Left forelimb (tissue), 1 donor: ENCODE measurements at places on chromosomes 2 and 18.

- no peak for DNase-seq
Measured at GRCh38 chr2:75605770-75606529, 40.6 kb upstream of the MRPL19 start.

DNA sequence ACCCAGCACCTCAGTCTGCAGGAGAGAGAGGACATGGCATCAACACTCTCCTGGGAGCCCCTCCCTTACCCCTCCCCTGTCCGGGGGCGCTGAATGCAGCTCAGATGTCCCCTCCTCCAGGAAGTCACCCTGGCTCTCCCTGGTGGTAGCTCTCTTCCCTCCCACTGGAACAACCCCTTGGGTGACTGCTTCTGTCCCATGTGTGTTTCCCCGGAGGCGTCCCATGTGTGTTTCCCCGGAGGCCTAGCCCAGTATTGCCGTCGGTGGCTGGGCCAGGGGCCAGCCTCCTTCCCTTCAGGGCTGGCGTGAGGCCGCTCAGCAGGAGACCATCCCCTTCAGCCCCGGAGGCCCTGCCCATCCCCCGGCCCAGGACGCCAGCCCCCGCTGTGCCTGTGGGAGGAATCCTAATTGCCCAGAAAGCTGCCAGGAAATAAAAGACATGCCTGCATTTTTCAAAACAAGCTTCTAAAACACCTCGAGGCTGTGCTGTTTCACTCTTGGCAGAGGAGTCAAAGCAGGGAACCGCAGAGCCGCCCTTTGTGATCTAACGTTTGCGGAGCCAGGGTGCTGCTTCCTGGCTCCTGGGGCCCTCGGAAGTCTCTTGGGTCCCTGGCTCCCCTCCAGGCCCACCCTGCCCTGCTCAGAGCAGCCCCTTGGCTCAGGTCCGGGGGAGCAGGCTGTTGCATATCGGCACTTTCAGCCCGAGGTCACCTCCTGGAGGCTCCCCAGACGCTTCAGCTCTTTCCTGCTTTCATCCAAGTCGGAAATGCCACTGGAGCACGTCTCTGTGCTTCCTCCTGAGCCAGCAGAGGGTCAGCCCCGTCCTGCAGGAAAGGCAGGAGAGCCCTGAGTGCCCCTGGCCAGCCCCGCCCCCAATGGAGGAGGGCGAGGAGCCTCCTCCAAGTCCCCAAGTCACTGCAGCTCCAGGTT is 11.4 kb downstream of the SNED1 start:
- DNase-seq = peak; percentile 70

GRCh38 chr2:19670303-19670702 is 231.5 kb downstream of the TTC32 start:
- no peak for DNase-seq

- peak; percentile 84 for DNase-seq
Measured at GRCh38 chr2:44955593-44956392, 14.3 kb downstream of the SIX3 start.

GRCh38 chr18:66495844-66496243 is 108.0 kb downstream of the CDH19 start:
- DNase-seq = no peak

DNA sequence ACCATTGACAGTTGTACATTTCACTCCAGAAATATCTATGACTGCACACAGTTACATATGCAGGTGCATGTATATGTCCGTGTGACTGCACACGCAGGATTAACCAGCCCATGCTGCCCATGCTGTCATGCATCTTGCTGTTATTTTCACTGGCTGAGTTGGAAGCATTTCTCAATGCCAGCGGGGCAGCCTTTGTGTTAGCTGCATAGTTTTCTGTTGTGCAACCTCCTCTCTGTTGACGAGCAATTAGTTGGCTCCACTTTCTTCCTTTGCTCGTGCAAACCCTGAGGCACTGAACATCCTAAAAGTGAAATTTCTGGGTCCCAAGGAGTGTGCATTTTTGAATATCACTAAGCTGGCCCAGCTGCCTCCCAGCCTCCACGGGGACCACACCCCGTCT is 133.4 kb upstream of the GLI2 start:
- no peak for DNase-seq

DNA sequence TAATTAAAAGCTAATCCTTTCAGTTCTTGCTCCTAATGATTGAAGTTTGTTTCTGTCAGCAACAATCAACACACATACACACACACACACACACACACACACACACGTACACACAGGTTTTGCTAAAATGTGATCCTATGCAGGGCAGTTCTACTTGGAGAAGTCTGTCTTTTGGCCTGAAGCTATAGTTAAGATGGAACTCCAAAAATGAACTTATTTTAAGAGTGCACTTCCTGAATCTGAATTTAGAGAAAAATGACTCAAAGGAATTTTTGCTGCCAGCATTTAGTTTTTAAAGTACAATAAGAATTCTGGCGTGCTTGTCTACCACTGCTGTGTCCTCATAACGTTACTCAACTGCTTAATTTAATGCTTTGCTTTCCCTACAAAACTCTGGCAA is 6.6 kb downstream of the GALNT5 start:
- DNase-seq = no peak

DNA sequence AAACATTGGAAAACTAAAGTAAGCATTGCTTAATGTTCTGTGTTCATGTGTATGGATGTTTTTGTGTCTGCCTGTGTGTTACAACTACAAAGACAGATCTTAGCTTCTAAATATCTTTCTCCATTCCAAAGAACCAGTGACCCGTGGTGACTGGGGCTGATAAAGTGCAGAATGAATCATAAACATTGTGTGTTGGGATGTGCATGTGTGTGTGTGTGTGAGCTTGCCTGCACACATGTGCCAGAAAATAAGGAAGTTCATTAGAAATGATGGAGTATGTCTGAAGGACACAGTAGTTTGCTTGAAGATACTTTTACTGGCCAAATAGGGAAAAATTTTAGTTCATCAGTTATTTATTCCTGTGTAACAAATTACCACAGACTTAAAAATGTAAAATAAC is 756.6 kb upstream of the CELF4 start:
- DNase-seq = no peak

- peak; percentile 53 for DNase-seq
Measured at GRCh38 chr18:48020337-48021250, 90.1 kb upstream of the SMAD2 start.

GRCh38 chr2:25085761-25086560 is 44.1 kb downstream of the EFR3B start:
- no peak for DNase-seq

DNA sequence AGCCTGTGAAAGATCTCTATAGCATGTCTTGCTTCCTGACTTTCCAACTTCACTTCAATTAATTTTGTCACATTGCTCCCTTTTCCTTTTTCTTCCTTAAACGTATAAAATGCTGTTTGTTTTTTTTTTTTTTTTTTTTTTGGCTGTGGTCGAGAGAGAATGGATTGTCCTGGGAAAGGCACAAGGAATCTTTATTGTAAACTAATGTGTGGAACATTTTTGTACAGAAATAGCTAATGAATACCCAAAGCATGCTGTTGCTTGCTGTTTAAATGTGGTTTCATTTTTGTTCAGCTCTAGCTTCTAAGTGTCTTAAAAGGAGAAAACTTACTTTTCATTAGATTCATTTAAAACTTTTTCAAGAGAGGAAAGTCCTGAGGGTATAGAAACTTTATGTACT is 105.5 kb downstream of the GPD2 start:
- DNase-seq = no peak

- DNase-seq = no peak
Measured at GRCh38 chr2:60873381-60873780, 8.0 kb upstream of the REL start.

- no peak for DNase-seq
Measured at GRCh38 chr18:21769206-21769605, 28.6 kb downstream of the MIB1 start.

GRCh38 chr2:179180242-179180641 is 84.4 kb downstream of the SESTD1 start:
- DNase-seq = no peak

GRCh38 chr2:84856787-84857186 is 24.1 kb downstream of the TRABD2A start:
- DNase-seq = no peak

- DNase-seq = no peak
Measured at GRCh38 chr2:188600536-188601210, 309.0 kb downstream of the GULP1 start.

DNA sequence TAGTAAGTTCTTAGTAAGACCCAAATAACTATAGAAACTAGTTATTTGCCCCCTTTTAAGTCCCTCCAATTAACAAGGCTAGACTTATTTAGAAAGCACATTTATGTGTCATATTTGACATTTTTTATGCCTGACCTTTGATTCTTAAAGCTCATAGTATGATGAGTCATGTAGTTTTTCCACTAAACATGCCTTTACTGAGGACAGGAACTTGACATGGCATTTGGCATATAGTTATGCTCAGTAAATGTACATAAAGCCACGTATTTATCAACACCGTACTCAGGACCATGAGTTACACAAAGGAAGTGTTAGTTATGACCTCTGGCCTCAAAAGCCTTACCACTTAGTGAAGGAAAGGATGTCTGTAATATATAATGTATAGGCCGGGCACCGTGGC is 78.9 kb downstream of the GNAL start:
- no peak for DNase-seq

- DNase-seq = no peak
Measured at GRCh38 chr2:237056287-237056875, 29.3 kb upstream of the COPS8 start.

DNA sequence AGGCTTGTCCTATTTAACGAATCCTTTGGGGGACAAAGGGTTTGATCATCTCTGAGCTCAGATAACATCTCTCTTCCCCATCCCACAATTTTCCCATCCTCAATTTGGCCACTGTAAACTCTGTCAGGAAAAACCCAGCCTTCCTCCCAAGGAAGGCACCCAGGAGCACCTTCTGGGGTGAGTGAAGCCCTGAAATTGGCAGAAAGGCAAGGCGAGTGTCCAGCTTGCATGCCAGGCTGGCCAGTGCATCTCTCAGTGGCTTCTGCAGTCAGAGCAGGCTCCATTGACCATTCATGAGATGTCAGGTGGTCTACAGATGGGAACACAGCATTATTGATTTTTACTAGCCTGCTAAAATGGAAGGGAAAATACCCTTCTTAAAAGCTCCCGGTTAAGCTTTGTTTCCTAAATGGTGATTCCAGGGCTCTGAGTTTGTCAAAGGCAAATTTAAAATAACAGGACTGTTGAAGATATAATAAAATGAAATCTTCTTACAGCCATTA is 83.2 kb upstream of the BOD1L2 start:
- no peak for DNase-seq

GRCh38 chr18:32815881-32816280 is 43.1 kb upstream of the KLHL14 start:
- DNase-seq = no peak

- no peak for DNase-seq
Measured at GRCh38 chr2:214542295-214542694, 131.4 kb downstream of the VWC2L start.

DNA sequence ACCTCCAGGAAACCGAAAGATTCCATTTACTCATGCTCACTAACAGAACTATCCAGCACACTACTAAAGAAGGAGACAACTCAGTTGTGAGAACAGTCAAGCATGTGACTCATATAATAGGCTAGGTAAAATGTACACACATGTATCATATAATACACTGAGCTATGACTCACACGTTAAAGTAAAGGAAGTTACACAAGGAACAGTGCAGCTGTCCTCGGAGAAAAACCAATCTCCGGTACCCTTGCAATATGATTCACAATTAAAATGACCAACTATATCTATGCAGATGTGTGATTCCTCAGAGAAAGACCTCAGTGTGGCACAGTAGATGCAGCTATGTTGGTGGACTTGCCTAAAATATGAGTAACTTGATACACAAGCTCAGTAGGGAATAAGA is 76.5 kb downstream of the STRN start:
- DNase-seq = no peak

DNA sequence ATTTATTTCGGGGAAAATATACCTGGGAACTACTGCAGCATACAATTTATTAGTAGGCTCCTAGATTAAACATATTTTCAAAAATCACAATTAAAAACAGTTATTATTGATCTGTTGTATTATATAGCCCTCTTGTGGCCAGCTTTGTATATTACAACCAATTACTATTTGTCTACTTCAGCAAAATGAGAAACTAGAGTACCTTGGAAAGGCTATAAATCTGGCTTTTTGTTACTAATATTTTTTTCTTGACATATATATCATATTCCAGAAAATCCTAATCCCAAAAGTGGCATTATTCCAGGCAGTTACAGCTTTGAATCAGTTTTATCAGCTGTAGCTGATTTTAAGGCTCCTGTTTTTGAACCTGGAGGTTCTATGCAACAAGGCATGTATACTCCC is 101.2 kb downstream of the UBR3 start:
- no peak for DNase-seq

DNA sequence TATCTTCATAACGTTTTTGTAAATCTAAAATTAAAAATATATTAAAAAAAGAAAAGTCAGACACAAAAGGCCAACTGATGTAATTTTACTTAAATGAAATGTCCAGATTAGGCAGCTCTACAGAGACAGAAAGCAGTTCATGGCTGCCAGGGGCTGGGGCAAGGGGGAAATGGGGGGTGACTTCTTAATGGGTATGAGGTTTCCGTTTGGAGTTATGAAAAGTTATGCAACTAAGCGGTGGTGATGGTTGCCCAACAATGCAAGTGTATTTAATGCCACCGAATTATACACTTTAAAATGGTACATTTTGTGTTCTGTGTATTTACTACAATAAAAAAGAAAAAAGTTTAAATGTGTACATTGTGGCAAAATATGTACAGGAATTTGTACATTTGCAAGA is 70.2 kb upstream of the TEX51 start:
- DNase-seq = no peak

GRCh38 chr2:203732092-203732952 is 25.9 kb downstream of the CD28 start:
- no peak for DNase-seq

GRCh38 chr2:28895189-28895893 is 874 bp downstream of the WDR43 start:
- DNase-seq = peak; percentile 71

- no peak for DNase-seq
Measured at GRCh38 chr2:222288590-222289277, 10.1 kb downstream of the PAX3 start.

- DNase-seq = no peak
Measured at GRCh38 chr2:65264821-65265670, 37.4 kb downstream of the ACTR2 start.

GRCh38 chr2:3289171-3289515 is 88.5 kb downstream of the EIPR1 start:
- no peak for DNase-seq

DNA sequence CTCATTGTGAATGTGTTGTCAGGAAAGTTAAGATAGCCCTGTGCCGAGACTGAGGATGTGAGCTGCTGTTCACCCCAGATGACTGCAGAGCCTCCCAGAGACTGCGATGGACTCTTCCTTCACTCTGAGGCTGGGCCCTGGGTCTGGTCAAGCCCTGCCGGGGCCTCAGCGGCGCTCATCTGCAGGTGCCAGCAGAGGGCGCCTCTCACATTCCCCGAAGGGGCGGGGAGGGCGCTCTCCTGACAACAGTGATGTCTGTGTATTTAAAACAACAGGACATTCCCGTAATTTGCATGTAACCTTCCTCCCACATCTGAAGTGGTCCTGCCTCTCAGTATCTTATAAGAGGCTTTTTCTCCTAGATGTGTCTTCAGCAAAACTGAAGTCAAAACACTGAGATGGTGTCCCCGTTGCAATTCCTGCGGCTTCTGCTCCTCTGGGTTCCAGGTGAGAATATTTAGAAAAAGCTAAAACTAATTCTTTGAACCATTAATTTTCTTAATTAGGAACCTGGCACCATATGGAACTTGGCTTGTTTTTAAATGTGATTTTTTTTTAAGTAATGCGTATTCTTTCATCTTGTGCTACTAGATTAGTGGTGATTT is 1377.9 kb downstream of the RPIA start:
- DNase-seq = no peak

- no peak for DNase-seq
Measured at GRCh38 chr2:112345030-112346027, 69.9 kb downstream of the ZC3H6 start.

- no peak for DNase-seq
Measured at GRCh38 chr2:70473101-70473722, 80.4 kb downstream of the TGFA start.
